ENCODE measurements at places on chromosomes 11 and 22.

GRCh38 chr22:25331050-25331449, 111.6 kb downstream of the CRYBB2 start:
- no peak for DNase-seq

GRCh38 chr11:81036168-81036870, 1595.5 kb upstream of the TENM4 start:
- DNase-seq: no peak

DNA sequence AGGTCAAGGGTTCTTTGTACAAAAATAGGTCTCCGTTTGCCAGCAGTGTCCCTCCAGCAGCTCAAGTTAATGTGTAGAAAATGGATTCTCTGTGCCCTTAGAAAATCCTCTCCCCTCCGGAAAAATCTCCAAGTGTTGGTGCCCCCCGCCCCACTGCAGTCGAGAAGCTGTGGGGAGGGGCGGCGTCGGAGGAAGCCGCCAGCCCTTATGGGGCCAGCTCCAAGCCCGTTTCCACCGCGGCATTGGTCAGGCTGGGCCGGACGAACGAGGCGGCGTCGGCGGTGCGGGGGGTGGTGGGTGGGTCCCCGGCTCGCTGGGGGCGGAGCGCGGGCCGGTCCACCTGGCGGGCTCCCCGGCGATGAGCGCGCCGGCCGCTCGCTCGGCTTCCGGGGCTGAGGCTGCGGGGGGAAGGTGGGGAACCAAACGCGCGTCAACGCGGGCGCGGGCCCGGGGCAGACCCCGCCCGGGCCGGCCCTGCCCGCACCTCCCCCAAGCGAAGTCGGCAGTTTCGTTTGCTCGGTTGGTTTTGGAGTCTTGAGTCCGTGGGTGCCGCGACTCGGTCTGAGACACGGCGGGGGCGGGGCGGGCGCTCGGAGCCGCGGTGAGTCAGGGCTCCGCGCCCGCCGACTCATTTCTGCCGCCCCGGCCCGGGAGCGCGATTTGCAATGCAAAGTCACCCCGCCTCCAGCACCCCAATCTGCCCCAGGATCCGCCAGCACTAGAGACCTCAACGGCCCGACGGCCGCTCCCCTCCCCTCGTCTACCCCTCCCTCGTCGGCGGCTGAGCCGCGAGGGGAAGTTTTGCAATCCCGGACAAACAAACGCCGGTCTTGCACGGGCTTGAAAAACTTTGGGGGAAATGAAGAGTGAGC, 1.4 kb downstream of the ASCL2 start:
- DNase-seq: no peak

DNA sequence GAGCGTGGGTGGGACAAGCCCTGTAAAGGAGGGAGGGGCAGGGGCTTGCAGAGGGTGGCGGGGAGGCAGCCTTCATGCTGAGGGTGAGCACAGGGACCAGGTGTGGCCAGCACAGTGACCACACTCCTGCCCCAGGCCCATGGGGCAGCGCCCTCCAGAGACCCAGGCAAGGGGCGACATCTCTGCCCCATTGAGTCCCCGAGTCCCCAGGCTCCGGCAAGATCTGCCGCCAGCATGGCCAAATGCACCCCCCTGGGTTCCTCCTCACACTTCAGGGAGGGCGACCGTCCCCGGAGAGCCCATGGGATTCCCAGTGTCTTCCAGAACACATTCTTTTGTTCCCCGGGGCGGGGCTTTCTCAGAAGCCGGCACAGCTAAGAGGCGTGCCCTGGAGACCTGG, 362.5 kb downstream of the TBC1D22A start:
- no peak for DNase-seq

GRCh38 chr11:102186551-102187191, 76.4 kb downstream of the YAP1 start:
- DNase-seq: no peak

DNA sequence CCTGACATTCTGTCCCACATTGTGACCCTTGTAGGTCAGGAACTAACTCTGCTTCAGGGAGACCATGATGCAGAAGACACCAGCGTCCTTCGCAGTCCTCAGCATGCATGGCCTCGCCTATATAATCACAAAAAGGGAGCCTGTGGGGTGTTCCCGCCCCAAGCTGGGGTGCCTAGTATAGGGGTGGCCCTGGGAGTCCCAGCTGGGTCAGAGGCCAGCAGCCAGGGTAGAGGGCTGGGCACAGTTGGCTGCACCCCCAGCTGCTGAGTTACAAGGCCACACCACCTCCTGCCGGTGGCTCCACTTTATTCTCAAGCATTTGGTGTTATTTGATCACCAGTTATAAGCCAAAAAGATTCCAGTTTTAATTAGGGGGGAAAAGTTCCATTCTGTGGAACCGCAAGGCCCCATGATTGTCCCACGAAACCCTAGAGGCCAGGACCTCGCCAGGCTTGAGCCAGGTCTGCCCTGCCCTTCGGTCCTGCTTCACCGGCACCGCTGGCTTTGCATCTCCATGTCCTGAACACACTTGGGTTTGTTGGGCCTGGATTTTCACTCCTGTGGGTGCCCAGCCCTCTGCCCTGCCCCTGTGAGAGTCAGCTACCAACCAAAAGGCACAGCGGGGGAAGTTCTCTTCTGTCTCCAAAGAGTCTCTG, 15.0 kb upstream of the GNB1L start:
- no peak for DNase-seq

DNA sequence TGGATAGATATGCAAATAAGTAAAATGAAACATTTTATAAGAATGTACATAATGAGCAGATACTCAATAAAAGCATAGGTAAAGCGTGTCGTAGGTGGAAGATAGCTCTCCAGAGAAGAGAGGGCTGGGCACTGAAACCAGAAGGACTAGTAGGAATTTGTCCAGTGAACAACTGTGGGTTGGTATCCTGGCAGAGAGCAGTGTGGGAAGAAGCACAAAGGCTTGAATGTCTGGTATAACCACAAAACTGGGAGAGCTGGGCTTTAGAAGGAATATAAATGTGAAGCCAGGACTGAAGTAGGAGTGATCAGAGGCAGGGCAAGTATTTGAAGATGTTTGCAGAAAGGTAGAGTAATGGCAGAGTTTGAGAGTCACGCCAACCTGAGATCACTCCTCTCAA, 33.1 kb upstream of the CARD16 start:
- no peak for DNase-seq

DNA sequence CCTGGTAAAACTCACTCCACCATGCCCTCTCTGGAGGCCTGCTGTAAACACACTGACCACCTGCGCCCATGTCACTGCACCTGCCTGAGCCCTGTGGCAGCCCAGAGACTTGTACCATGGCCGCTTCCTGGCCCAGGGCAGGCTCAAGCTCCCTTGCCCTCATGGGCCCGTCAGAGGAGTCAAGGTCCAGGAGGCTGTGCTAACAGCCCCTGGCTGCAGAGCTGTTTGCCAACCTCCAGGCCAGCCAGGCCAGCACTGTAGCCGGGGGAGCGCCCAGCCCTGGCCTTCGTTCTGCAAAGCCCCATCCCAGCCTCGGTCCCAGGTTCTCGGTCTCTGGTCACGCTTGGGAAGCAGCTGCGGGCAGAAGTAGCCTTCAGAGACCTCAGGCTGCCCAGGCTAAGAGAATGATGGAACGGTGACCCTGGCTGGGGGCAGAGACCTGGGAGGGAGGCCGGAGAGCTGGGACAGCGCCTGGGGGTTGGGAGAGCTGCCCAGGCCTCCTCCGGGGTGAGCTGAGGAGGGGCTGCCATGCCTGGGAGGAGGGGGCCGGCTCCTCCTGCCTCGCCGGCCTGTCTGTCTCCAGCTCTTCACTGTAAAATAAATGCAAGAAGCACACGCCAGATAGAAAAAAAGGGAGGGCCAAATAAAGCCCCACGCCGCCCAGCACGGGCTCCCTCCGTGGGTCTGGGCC, 11.9 kb upstream of the TCF20 start:
- no peak for DNase-seq

GRCh38 chr11:122309262-122309925, 193.4 kb upstream of the BLID start:
- no peak for DNase-seq

DNA sequence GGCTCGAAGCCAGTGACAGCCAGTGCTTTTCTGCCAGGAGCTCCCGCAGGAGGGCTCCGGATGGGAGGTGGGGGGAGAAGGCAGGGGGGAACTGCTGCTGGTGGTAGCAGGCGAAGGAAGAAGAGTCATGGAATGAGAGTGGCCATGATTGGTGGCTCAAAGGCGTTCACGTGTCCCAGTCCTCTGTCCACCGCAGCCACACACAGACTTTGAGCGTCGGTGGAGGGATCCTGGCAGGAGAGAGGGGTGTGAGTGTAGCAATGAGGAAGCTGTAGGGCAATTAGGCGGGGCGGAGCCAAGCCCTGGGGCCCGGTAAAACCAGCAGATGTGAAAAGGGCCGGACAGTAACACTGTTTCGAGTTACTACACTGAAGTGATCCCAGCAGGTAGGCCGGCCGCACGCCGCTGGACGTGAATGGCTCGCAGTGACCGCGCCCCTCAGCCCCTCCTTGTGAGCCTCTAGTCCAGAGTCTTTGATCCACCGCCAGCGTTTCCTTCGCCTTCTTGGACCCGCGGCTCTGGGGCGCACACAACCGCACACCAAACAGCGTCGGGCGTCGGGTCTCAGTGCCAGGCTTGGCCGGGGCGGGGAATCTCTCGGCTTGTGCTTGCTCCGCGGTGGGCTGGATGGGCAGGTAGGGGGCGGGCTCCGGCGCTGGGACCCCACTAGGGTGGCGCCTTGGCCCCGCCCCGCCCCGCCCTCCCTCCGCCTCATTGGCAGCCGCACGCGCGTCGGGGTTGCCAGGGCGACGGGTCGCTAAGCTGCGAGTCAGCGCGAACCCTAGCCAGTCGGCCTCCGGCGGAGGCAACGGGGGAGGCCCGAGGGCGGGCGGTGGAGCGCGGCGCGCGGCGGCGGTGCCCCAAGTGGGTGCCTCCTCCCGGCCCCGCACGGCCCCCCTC, at the start of gene LRRC10B:
Gene LRRC10B, plus strand, starts transcription at position 788 of the 900 bp plus-strand sequence. CDS start 250 bp downstream, outside the sequence.
- DNase-seq: no peak

- peak; percentile 17 for DNase-seq
These were observed 590.0 kb downstream of the METTL15 start for GRCh38 chr11:28697920-28698827.

GRCh38 chr11:32874132-32874531, 18.5 kb upstream of the QSER1 start:
- DNase-seq: no peak

GRCh38 chr11:92482492-92483060, 258.0 kb downstream of the FAT3 start:
- no peak for DNase-seq

DNA sequence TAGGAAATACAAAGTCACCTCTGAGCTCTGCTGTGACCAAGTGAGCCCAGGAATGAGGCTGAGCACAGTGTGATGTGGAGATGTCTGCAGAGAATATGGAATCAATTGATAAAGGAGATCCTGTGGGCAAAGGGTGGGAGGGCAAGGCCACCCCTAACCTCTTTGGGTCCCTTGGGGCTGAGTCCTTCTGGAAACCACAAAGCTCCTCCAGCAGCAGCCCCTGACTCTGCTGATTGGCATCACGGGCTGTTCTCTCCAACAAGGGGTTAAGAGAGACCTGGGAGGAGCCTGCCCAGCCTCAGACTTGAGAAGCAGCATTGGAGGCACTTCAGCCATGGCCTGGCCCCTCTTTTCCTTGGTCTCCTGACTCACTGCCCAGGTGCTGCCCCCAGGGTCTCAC, 49.7 kb downstream of the GGTLC2 start:
- no peak for DNase-seq

GRCh38 chr11:31484497-31484896, 24.9 kb downstream of the IMMP1L start:
- no peak for DNase-seq

DNA sequence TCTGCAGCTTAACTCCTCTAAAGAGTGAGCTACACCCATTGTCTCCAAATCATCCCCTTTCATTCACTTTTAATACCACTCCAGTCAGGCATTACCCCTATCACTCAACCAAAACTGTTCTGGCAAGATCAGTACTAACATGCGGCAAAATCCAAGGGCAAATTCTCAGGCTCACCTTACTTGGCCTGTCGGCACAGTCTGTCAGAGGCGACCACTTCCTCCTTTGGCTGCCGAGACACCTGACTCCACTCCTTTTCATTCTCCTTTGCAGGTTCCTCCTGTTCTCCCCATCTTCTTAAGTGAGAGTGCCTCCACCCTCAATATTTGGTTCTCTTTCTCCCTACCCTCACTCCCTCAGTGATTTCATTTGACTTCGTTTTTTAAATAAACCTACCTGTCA, 4.2 kb downstream of the C11orf91 start:
- DNase-seq: no peak

GRCh38 chr11:12902791-12903486, 106.2 kb upstream of the RASSF10 start:
- no peak for DNase-seq

DNA sequence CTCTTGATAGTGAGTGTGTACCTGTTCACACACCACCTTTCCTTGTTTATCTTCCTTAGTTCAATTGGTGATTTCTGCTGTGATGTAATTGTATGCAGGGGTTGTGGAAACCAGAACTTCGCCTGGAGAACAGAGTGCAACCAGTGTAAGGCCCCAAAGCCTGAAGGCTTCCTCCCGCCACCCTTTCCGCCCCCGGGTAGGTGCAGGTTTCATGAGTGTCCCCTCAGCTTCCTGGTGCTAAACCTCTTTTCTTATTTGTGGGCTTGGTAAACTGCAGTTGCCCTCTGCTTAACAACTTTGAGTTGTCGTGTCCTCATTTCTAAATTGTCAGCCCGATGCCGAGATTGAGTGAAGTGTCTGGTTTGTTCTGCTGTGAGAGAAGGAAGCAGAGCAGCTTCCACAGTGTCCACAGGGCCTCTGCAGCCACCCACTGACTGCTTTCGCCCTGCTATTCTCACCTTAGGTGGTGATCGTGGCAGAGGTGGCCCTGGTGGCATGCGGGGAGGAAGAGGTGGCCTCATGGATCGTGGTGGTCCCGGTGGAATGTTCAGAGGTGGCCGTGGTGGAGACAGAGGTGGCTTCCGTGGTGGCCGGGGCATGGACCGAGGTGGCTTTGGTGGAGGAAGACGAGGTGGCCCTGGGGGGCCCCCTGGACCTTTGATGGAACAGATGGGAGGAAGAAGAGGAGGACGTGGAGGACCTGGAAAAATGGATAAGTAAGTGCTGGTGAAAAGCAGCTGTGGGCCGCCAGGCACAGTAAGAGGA, 7.1 kb upstream of the GAS2L1 start:
- no peak for DNase-seq

Measured in kidney glomerular epithelial cell (primary cell).